Peyer's patch (tissue), 4 donors: ENCODE measurements at places on chromosomes 2 and 18. TPM values are rescaled to one million over a fixed set of nuclear protein-coding genes. Genes with fewer than 3 reads are reported as not detected.

GRCh38 chr2:174704061-174704460, 60.2 kb downstream of the CHRNA1 start:
- H3K27ac ChIP-seq = no peak overlapping the region
- no peak overlapping the region for H3K4me3 ChIP-seq
- no peak for DNase-seq
- H3K36me3 ChIP-seq = no peaks in the 10 kb centered on the region

DNA sequence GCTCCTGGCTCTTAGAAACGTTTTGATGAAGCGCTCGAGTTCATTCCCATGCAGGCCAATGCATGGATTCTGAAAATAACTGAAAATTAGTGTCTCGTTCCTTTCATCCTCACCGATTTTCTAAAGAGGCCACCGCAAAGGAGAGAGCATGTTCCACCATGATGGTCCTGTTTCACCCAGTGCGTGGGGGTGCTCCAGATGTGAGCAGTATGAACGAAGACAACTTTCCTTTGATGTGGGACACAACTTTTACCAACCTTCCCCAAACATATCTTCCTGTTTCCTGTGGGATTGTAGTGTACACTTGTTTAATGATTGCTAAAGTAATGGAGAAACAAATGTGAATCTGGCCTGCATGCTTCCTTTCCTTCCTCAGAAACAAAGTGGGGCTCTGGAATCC, 114.5 kb downstream of the PRPF40A start:
- no peaks in the 10 kb centered on the region for H3K36me3 ChIP-seq
- no peaks in the 10 kb centered on the region for H3K4me1 ChIP-seq
- DNase-seq = no peak
- H3K27ac ChIP-seq = no peak overlapping the region
- H3K27me3 ChIP-seq = no peaks in the 10 kb centered on the region

EML6 gene
- 5.9 TPM for total RNA-seq

KIF3C gene
- 0.70 TPM for total RNA-seq

KCNG2 gene
- 3.2 TPM for total RNA-seq

DNA sequence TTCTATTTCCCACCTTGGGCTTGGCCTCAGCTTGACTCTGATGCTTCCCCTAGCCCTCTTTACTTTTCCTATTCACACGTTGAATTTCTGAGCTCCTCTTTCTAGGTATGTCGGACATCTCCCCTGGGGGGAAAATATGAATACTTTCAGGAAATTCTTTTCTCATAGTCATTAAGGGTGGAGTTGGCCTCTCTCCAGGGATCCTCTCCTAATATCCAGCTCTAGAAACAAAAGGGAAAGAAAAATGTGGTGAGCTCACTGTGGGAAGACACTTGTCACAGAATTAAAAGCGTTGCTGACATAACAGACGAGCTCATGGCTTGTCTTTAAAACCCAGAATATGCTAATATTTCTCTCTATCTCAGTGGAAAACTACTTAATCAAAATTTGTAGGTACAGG, 132.7 kb upstream of the MEX3C start:
- H3K36me3 ChIP-seq = no peaks in the 10 kb centered on the region
- H3K27ac ChIP-seq = no peak overlapping the region
- H3K27me3 ChIP-seq = no peaks in the 10 kb centered on the region
- H3K4me1 ChIP-seq = no peaks in the 10 kb centered on the region
- DNase-seq = no peak

- H3K27me3 ChIP-seq = no peaks in the 10 kb centered on the region
- no peaks in the 10 kb centered on the region for H3K36me3 ChIP-seq
- H3K27ac ChIP-seq = peak overlapping the region; percentile 55
- DNase-seq = no peak
- no peak overlapping the region for H3K4me3 ChIP-seq
- no peaks in the 10 kb centered on the region for H3K4me1 ChIP-seq
Measured at GRCh38 chr2:10489842-10490555, 41.9 kb upstream of the ODC1 start.

RGPD4 gene
- not detected for total RNA-seq

GRCh38 chr2:19843992-19844515, 57.7 kb downstream of the TTC32 start:
- H3K4me3 ChIP-seq = no peak overlapping the region
- no peak overlapping the region for H3K27ac ChIP-seq
- no peaks in the 10 kb centered on the region for H3K4me1 ChIP-seq

VWA3B gene
- total RNA-seq = not detected

DNA sequence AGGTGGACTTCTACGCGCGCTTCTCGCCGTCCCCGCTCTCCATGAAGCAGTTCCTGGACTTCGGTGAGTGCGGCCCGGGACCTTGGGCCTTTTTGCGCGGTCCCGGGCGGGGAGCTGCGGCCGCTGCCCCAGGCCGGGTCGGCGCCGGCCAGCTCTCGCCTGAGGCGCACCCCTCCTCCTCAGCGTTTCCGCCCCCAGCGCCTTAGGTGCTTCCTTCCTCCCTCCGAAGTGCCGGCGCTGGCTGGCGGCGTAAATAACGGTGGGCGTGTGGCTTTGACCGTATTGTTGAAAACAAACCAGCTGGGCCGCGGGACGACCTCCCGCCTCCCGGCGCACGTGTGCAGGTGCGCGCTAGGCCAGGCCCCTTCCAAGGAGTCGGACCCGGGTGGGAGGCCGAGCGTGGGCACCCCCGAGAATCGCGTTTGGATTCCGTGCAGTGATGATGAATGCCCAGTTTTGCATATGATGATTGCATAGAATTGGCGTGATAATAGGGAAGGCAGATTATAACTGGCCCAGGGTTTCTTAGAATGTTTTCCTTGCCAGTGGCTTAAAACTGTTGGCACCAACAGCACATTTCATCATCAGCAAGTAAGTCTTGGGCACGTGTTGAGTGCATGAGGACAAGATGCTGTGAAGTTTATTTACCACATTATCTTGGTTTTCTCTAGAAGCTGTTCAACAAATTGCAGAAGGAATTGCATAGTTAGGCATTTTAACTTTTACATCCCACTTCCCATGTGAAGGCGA, 569 bp downstream of the PDK1 start:
- H3K27me3 ChIP-seq = no peaks in the 10 kb centered on the region
- DNase-seq = peak; percentile 86
- peak overlapping the region; percentile 94 for H3K27ac ChIP-seq
- H3K4me3 ChIP-seq = peak overlapping the region; percentile 96
- no peaks in the 10 kb centered on the region for H3K4me1 ChIP-seq
- H3K36me3 ChIP-seq = no peaks in the 10 kb centered on the region

DNA sequence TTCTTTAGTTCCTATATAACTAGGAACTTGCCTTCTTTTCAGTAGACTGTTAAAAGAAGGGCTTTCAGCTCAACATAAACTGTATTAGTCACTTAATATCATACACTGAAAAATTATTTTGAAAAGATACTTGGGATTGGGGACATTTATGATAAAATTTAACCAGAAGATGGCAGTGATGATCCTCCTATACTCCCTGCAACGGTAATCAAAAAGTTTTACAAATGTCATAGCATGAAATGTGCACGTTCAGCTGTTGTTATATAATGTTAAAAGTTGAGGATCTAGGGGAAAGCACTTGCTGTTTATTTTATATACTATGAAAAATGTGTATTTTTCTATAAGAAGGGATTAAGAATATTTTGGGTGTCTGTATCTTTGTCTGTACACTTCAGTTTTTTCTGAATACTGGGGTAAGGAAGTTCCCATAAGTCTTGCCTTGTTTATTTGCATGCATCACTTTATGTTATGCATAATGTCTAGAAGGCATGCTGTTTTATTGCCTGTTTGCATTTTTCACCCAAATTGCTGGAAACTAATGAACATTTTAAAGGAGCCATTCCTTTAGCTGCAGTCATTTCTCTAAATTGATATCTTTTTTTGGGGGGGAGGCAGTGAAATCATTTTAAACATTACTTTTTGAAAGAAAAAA, 19.0 kb downstream of the DYNC1I2 start:
- H3K4me1 ChIP-seq = no peaks in the 10 kb centered on the region
- no peak overlapping the region for H3K4me3 ChIP-seq
- no peaks in the 10 kb centered on the region for H3K27me3 ChIP-seq
- no peaks in the 10 kb centered on the region for H3K36me3 ChIP-seq
- no peak overlapping the region for H3K27ac ChIP-seq

DNA sequence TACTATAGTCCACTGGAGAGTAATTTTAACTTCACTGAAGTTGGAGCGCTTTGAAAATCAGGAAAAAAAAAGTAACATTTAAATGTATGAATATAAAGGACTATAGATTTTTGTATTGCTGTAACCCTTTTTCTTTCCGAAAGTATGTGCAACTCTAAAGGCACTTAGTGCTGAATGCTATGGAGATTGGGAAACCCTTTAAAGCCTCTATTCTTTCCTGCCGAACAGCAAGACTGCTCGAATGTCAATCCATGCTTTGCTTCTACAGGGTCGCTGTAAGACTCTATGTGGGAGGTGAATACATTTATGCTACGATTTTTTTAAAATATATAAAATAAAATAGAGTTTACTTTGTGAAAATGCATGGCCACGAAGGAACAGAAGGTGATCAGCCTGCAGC, 825 bp downstream of the GRB14 start:
- peak overlapping the region; percentile 74 for H3K4me3 ChIP-seq
- no peak for DNase-seq
- no peaks in the 10 kb centered on the region for H3K27me3 ChIP-seq
- no peaks in the 10 kb centered on the region for H3K36me3 ChIP-seq
- H3K27ac ChIP-seq = no peak overlapping the region

DNA sequence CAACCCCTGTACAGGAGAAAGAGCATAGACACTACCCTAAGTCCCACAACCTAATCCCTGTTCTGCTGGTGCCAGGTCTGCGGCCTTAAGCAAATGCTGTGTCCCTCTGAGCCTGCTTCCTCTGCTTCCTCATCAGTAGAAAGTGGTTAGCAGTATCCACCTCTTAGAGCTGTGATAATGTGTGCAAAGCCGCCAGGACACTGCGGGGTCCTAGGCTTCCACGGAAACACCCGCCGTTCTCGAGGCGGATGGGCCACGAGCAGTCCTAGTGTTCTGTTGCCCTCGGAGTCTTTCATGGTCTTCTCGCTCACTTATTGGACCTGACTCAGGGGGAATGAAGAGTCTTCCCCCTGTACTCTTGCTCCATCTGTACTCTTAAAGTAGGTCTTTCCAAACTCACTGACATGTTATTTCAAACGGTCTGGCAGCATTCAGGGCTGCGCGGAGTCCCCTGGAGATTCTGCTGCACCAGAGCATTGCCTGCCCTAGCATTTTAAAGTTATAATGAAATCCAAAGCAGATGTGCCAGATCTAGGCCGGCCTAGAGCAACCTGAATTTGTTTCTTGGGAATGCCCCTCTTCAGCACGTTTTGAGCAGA, 107.2 kb upstream of the ZNF236 start:
- H3K36me3 ChIP-seq = no peaks in the 10 kb centered on the region
- H3K4me1 ChIP-seq = no peaks in the 10 kb centered on the region
- H3K27ac ChIP-seq = no peak overlapping the region
- no peak overlapping the region for H3K4me3 ChIP-seq
- DNase-seq = no peak
- H3K27me3 ChIP-seq = no peaks in the 10 kb centered on the region

SPATS2L gene
- total RNA-seq = 112 TPM

- no peaks in the 10 kb centered on the region for H3K27me3 ChIP-seq
- H3K36me3 ChIP-seq = no peaks in the 10 kb centered on the region
- DNase-seq = peak; percentile 26
- H3K4me1 ChIP-seq = no peaks in the 10 kb centered on the region
Measured at GRCh38 chr2:242030858-242031257, 161.3 kb downstream of the RTP5 start.

- no peak overlapping the region for H3K4me3 ChIP-seq
- no peak overlapping the region for H3K27ac ChIP-seq
- no peaks in the 10 kb centered on the region for H3K36me3 ChIP-seq
- no peak for DNase-seq
- no peaks in the 10 kb centered on the region for H3K4me1 ChIP-seq
Measured at GRCh38 chr2:52107124-52107523, 1075.2 kb upstream of the NRXN1 start.

DNA sequence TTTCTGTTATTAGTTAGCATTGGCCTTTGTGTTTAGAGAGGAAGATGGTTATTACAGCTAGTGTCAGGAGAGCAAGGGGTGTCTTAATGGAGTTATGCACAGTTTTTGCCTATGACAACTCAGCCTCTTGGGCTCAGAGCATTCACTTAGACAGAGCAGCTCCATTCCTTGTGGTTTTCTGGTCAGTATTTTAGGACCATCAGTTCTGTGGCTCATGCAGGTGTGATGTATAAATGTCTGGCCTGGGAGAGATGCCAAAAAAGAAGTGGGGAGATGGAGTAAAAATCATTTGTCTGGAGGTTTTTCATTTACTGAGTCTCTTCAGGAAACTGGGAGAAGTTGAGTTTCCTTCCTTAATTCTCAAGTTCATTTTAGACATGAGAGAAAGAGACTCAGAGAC, 79.7 kb downstream of the PRKCE start:
- DNase-seq = no peak
- no peaks in the 10 kb centered on the region for H3K36me3 ChIP-seq
- H3K4me3 ChIP-seq = no peak overlapping the region

RAPH1 gene
- total RNA-seq = 103 TPM

DNA sequence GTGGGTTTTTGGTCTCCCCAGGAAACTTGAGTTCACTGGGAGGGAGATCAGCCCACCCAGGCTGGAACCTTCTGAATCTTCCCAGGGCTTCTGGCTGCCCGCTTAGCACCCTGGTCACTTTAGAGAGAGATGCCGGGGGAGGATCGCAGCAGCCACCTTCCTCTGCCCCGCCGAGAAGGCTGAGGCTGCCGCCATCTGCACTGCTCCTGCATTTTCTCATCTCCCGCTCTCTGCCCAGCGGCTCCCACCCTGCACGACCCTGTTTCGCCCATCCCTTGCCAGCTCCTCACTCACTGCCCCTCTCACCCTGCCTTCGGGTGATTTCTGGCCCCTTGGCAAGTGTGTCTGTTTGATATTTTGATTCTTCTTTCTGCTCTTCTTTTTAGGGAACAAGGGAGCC, 82.6 kb upstream of the ATG16L1 start:
- H3K4me3 ChIP-seq = no peak overlapping the region
- no peaks in the 10 kb centered on the region for H3K27me3 ChIP-seq
- H3K27ac ChIP-seq = no peak overlapping the region
- H3K36me3 ChIP-seq = peaks cover 44% of the 10 kb centered on the region

YPEL5 gene
- 61.6 TPM for total RNA-seq

DNA sequence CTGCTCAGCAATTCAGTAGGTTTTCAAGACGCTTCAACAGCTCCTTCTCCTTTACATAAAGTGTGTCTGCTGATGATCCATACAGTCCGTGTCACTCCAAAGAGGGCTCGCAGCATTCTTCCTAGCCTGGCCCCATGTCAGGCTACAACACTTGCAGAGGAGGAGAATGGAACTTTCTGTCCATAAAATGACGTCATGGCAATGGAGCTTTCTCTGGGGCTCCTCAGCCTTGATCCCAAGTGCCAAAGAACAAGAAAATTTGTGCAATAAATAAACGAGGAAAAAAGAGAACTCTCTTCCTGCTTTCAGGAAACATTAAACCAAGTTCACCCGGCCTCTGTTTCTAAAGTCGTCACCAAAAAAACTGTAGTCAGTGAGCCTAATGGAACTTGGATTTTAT, 199.5 kb upstream of the MEIS1 start:
- no peaks in the 10 kb centered on the region for H3K4me1 ChIP-seq
- no peak overlapping the region for H3K4me3 ChIP-seq
- H3K36me3 ChIP-seq = no peaks in the 10 kb centered on the region
- no peak for DNase-seq
- H3K27ac ChIP-seq = no peak overlapping the region
